Natural killer cell (primary cell): ENCODE measurements at places on chromosomes 2 and 18. TPM values are rescaled to one million over a fixed set of nuclear protein-coding genes. Genes with fewer than 3 reads are reported as not detected.
A peak's percentile ranks its signal among the peaks of the same experiment; 100 is the strongest.

DNA sequence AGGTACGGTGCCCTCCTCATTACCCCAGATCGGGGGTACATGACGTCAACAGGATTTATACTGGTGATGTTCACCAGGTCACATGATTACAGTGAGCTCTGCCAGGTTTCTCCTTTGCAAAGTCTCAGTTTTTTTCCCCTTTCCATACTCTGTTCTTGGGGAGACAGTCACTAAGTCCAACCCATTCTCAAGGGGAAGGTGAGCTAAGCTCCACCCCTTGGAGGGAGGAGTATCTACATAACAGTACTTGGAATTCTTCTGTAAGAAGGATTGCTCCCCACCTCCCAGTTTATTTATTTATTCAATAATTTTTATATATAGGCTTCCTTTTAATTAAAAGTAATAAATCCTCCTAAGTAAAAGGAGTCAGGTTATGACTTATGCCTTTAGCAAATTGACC lies 34.1 kb upstream of the SOS1 start:
- H3K27me3 ChIP-seq = no peaks in the 10 kb centered on the region
- H3K4me1 ChIP-seq = no peaks in the 10 kb centered on the region
- no peaks in the 10 kb centered on the region for H3K36me3 ChIP-seq
- H3K4me3 ChIP-seq = no peak overlapping the region
- no peak overlapping the region for H3K27ac ChIP-seq

- H3K27ac ChIP-seq = no peak overlapping the region
- no peak overlapping the region for H3K4me3 ChIP-seq
- H3K27me3 ChIP-seq = no peaks in the 10 kb centered on the region
These were observed 147.1 kb upstream of the MYCN start for GRCh38 chr2:15793078-15793913.

GRCh38 chr2:48768669-48769068 lies 13.1 kb upstream of the LHCGR start:
- H3K36me3 ChIP-seq = no peaks in the 10 kb centered on the region
- DNase-seq = no peak
- H3K27me3 ChIP-seq = no peaks in the 10 kb centered on the region
- no peak overlapping the region for H3K4me3 ChIP-seq
- no peaks in the 10 kb centered on the region for H3K4me1 ChIP-seq

GRCh38 chr2:20625491-20626391 lies 25.2 kb downstream of the HS1BP3 start:
- peaks cover 39% of the 10 kb centered on the region for H3K36me3 ChIP-seq
- H3K4me3 ChIP-seq = no peak overlapping the region
- no peaks in the 10 kb centered on the region for H3K4me1 ChIP-seq
- DNase-seq = no peak
- H3K27ac ChIP-seq = no peak overlapping the region

DNA sequence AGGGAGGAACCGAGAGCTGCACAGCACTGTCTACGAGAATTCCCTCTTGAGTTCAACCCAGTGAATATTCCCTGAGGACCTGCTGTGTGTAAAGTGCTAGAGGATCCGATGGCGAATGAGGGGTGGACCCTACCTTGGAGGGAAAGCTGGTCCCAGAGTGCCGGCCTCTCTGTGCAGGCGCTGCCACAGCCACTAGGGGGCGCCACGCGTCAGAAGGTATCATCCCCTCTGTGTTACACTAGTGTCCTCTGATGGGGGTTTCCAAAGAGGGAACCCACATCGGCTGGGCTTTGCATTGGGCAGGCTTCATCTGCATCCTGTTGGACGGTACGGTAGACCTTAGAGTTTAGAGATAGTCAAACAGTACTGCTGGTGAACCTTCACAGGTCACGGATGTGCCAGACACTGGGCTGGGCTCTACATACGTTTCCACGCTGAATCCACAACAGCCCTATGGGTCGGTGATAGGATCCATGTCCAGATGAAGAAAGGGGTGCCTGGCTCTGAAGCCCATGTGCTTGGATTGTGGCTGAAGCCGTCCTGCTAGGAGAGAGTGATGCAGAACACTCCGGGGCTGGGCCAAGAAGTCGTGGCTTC lies 39.0 kb downstream of the COA5 start:
- peaks cover 97% of the 10 kb centered on the region for H3K36me3 ChIP-seq
- no peak overlapping the region for H3K4me3 ChIP-seq
- H3K27ac ChIP-seq = no peak overlapping the region
- peak; percentile 70 for DNase-seq
- no peaks in the 10 kb centered on the region for H3K27me3 ChIP-seq

The ALPP gene
- 0.30 TPM for total RNA-seq
